ENCODE measurements at places on chromosomes 1 and 21. TPM values are rescaled to one million over a fixed set of nuclear protein-coding genes. Genes with fewer than 3 reads are reported as not detected.

The CA6 gene
- 0.20 TPM for total RNA-seq

The CCDC30 gene
- total RNA-seq, result 1.3 TPM

The TEX38 gene
- total RNA-seq, result not detected

GRCh38 chr1:173507205-173507846, 30.2 kb downstream of the PRDX6 start:
- no peak for DNase-seq

- no peak for DNase-seq
These were observed 208.5 kb downstream of the KCNT2 start for GRCh38 chr1:196399713-196400112.

GRCh38 chr1:8524627-8525157, 206.8 kb downstream of the SLC45A1 start:
- no peak for DNase-seq

DNA sequence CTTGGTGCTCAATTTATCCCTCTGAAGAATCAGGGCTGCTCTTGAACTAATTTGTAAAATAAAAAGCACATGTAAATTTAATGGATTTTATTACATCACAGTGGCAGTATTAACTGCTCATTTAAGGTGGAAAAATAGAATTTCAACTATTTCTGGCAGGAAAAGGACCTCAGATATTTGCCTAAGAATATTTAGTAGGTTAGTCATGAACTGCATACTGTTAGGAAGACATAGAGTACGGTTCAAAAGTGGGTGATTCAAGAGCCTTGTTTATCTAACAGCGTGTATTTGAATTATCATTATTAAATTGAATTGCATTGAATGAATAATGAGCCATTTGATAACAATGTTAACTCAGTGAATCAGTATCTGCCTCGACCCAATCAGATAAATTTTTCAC, 248.8 kb upstream of the PBX1 start:
- no peak for DNase-seq

DNA sequence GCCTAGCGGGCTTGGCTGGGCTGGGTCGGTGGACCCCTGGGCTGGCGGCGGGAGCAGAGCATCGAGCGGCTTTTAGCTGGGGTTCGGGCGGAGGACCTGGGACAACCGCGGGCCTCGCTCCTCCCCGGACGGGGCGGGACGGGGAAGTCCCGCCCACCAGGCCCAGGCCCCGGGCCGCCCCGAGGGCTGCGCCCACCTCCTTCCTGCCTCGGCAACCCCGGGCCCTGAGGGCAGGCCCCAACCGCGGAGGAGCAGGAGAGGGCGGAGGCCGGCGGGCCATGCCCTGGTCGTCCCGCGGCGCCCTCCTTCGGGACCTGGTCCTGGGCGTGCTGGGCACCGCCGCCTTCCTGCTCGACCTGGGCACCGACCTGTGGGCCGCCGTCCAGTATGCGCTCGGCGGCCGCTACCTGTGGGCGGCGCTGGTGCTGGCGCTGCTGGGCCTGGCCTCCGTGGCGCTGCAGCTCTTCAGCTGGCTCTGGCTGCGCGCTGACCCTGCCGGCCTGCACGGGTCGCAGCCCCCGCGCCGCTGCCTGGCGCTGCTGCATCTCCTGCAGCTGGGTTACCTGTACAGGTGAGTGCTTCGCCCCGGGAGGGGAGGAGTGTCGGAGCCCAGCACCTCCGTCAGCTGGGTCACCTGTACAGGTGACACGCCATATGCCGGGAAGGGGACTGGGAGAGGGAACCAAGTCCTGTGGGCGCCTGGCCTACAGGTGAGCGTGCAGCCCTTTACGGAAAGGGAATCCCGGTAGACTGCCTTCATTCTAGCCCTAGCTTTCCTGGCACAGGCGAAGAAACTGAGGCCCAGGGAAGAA, at the start of gene XKR8:
TSS of gene XKR8 (plus strand) at position 182 of the 812 bp plus-strand sequence. CDS start at position 279, 97 bp downstream.
- DNase-seq, result peak; percentile 86

GRCh38 chr1:3907031-3907534, 7.0 kb upstream of the C1orf174 start:
- DNase-seq, result no peak

DNA sequence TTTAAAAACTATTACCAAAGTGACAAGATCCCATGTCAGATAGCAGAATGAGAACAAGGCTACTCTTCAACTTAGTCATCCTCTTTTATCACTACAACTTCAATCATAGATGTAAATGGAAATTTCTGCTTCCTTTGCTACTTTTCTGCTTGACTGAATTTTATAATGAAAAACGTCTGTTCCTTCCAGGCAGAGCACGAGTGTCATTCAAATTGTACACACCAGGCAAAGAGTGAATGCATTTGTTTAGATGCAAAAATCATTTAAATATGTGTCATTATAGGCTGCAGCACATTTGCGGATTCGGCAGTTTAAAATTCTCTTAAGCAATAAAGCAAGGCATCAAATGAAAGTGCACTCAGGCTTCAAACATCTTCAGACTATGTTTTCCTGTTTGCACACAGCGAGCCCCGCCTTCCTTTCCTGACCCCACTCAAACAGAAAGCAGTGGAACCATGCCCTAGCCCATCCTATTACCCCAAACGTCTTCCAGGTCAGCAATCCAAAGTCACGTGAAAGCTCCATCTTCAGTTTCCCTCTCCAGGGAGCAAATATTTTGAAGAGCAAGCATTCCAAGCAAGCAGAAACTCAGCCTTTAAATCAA, 99.6 kb downstream of the APP start:
- DNase-seq, result peak; percentile 35

- DNase-seq, result no peak
These were observed 59.9 kb downstream of the ZBTB18 start for GRCh38 chr1:244111027-244111426.

- DNase-seq, result no peak
These were observed 110.8 kb downstream of the CDC7 start for GRCh38 chr1:91611483-91611917.

All from CD4-positive, alpha-beta T cell (primary cell).